ENCODE measurements at places on chromosomes 3 and 15. TPM values are rescaled to one million over a fixed set of nuclear protein-coding genes. Genes with fewer than 3 reads are reported as not detected.

The DPPA4 gene
- not detected for polyA plus RNA-seq

The RYK gene
- 16.6 TPM for polyA plus RNA-seq

The SCG5 gene
- polyA plus RNA-seq, result not detected

The SEMA3F gene
- 2.7 TPM for polyA plus RNA-seq
